CD8-positive, alpha-beta memory T cell (primary cell): ENCODE measurements at places on chromosomes 16 and 17. TPM values are rescaled to one million over a fixed set of nuclear protein-coding genes. Genes with fewer than 3 reads are reported as not detected.

Gene CIAPIN1
- total RNA-seq, result 81.1 TPM

Gene BTBD17
- not detected for total RNA-seq

Gene SDR42E2
- total RNA-seq, result not detected

Gene PSMD12
- total RNA-seq, result 91.1 TPM

Gene TPSD1
- not detected for total RNA-seq

Gene TPPP3
- not detected for total RNA-seq

Gene COL1A1
- total RNA-seq, result 0.39 TPM
